ENCODE measurements at places on chromosomes 12 and 14.

DNA sequence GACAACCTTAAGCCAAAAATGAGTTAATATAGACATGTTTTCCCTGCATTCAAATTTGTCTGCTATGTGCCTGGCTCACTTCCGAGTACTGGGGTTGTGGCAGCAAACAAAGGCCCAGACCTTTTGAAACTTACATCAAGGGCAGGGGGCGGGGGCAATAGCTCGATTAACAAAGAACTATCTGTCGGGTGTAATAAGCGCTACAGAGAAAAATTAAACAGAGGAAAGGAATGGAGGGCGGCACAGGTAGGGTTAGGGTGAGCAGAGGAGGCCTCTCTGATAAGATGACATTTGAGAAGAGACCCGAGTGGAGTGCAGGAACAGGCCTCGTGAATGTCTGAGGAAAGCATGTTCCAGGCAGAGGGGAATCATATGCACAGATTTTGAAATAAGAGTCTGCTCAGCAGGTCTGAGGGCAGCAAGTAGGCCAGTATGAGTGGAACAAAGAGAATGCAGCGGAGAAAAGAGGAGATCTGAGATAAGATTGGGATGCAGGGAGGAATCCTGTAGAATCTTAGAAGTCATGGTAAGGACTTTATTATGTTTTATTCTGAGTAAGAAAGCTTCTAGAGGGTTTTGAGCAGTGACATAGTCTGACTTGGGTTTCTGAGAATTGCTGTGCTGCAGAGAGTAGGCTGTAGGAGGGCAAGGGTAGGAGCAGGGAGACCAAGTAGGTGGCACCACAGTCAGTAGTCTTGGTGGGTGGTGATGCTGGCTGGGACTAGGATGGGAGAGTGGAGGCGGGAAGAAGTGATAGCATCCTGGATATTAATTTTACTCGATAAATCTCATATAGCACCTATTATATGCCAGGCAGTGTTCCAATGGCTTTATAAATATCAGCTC is 52.6 kb downstream of the BICDL1 start:
- DNase-seq: no peak

DNA sequence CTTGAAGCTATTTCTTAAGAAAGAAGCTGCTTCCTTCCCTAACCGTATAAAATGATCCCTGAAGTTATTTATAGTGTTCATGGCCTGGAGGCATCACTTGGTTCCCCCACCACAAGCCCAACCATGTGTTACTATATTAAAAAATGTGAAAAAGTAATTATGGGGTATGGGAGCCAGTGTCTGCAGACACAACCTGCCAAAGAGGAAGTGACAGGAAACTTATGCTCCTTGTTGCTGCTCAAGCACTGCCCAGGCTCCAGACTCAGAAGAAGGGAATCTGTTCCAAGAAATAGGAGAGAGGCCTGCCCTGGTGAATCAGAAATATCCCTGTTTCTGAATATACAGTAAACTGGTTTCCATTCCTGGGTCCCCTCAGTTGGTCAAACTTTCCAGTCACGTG is 217.2 kb upstream of the BMP4 start:
- DNase-seq: peak; percentile 49

DNA sequence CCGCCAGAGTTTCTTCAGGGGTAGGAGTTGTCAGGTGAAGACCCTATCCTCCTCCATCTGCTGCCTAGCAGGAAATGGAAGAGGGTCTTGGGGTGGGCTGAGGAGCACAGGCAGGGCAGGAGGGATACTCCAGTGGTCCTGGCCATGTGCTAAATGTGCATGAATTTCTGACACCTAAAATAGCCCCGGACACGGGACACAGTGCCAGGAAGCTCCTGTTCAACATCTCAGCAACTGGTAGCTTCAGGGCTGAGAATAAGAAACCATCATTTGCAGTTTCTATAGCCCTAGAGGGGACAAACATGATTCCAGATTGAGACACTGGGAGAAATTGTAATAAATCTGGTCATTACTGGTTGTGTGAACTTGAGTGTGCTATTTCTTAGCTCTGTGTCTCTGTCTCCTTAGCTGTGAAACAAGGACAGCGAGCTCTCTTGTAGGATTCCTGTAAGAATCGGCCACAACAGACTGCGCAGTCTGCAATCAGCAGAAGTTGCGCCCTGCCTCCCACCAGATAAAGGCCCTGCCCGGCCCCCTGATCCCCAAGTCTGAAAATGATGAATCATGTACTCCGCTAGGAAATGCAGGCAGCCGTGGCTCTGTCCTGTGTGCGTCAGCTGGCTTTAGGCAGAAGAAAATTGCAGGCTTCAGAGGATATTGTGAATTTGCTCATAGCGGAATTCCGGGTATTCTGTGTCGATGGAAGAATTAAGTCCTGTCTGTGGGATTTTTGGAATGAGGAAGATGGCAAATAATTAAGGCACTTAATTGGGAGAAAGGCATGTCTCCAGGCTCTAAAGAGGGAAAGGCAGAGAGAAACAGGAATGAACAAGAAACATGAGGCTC is 35.2 kb upstream of the MEG3 start:
- DNase-seq: no peak

DNA sequence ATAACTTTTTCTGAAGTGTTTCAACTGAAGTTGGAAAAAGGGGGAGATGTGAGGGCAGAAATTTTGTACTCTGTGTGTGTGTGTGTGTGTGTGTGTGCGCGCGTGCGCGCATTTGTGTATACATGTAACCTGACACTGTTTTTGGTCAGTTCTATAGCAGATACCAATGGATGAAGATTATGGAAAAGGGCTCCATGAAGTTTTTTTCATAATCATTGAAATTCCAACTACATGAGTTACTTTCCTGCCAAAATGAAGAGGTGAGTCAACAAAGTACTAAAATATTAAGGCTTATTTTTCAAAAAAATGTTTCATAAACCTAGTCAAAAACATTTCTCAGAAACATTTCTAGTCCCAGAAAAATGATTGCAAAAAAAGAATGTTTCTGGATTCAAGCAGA is 25.7 kb upstream of the CERS5 start:
- no peak for DNase-seq

DNA sequence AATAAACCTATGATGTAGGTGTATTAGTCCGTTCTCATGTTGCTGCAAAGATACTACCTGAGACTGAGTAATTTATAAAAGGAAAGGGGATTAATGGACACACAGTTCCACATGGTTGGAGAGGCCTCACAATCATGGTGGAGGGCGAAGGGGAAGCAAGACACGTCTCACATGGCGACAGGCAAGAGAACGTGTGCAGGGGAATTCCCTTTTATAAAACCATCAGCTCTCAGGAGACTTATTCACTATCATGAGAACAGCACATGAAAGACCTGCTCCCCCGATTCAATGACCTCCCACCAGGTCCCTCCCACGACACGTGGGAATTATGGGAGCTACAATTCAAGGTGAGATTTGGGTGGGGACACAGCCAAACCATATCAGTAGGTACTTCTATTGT is 58.7 kb upstream of the DICER1 start:
- no peak for DNase-seq

- no peak for DNase-seq
Observed at GRCh38 chr12:117119592-117120198, 20.5 kb upstream of the TESC start.

DNA sequence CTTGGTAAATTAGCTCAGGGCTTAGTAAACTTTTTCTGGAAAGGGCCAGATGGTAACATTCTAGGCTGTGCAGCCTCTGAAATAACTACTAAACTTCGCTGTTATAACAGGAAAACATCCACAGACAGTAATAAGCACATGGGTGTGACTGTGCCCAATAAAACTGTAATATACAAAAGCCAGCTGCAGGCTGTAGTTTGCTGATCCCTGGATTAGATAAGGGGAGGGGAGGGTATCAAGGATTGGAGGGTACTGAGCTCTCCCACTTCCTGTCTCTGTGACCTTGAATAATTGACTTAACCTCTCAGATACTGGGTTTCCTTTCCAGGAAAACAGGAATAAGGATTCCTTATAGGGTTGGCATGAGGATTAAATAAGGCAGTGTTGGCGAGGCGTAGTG is 81.2 kb downstream of the CCDC60 start:
- DNase-seq: no peak

DNA sequence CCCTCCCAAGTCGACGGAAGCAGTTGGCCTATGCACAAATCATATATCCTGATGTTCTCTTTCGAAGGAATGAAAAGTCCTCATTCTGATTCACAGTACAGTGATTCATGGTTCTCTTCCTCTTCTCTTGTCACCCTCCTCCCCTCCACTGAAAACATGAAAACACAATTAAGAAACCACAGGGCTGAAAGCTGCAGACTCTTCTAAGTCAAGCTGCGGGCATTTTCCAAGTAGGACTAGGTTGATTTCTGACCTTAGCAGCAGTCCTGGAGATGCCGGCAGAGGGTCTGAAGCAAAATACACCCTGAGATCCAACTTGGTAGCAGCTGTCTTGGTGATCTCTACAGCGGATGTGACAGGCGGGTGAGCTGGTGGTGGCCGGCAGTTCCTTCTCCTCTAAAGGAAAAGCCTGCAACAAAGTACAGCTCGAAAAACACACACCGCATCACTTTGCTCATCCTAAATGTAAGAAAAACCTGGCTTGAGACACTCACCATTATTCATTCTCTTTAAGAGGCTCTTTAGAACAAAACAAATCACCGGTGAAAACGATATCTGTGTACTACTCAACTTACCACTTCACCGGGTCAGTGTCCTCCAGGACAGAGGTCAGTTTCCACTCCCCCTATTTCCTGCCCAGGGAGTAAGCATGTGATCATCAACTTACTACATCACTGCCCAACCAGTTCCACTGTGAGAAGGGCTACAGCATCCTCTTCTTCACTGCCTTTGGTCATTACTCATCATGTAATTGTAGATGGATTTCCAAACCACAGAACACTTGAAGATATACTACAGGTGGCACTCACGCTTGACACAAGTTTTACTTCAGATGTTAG is 6.0 kb downstream of the TMCC3 start:
- no peak for DNase-seq

GRCh38 chr12:3658327-3659163 is 94.4 kb downstream of the CRACR2A start:
- no peak for DNase-seq

DNA sequence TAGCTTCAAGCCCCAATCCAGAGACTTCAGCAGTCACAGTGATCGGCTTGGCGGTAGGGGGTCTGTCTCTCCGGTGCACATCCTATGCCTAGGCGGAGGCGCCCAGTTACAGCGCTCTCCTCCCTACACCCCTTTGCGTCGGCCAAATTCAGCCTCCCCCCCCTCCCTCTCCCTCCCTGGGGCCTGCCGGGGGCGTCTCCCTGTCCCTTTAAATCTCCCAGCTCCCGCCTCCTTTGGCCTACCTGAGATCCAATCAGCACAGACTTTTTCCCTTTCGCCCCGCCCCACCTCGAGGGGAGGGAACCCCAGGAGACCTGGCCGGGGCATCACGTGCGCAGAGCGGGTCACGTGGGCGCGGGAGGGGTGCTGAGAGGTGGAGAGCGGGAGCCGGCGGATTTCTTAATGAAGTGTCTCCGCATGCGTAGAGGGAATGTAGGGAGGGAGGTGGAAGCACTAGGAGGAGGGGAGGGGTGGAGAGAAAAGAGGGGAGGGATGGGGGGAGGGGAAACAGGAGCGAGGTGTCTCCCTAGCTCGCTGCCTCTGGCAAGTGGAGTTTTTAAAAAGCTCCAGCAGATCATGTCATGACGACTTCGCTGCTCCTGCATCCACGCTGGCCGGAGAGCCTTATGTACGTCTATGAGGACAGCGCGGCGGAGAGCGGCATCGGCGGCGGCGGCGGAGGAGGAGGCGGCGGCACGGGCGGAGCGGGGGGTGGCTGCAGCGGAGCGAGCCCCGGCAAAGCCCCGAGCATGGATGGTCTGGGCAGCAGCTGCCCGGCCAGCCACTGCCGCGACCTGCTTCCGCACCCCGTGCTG is at the start of gene HOXC13:
TSS of gene HOXC13 (plus strand) at position 506 of the 815 bp plus-strand sequence. CDS start at position 582, 76 bp downstream.
- no peak for DNase-seq

GRCh38 chr14:21711360-21711961 is 37.8 kb upstream of the OR4E1 start:
- no peak for DNase-seq

DNA sequence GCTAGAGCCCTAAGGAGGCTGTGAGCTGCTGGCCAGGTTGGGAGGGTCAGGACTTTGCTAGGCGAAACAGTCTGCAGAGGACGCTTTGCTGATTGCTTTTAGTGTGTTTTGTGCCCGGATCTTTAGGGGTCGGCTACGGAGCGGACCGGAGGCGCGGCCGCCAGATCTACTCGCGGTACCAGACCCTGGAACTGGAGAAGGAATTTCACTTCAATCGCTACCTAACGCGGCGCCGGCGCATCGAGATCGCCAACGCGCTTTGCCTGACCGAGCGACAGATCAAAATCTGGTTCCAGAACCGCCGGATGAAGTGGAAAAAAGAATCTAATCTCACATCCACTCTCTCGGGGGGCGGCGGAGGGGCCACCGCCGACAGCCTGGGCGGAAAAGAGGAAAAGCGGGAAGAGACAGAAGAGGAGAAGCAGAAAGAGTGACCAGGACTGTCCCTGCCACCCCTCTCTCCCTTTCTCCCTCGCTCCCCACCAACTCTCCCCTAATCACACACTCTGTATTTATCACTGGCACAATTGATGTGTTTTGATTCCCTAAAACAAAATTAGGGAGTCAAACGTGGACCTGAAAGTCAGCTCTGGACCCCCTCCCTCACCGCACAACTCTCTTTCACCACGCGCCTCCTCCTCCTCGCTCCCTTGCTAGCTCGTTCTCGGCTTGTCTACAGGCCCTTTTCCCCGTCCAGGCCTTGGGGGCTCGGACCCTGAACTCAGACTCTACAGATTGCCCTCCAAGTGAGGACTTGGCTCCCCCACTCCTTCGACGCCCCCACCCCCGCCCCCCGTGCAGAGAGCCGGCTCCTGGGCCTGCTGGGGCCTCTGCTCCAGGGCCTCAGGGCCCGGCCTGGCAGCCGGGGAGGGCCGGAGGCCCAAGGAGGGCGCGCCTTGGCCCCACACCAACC is 1.5 kb downstream of the HOXC6 start:
- DNase-seq: no peak

- DNase-seq: no peak
Observed at GRCh38 chr12:57815177-57816000, 3.1 kb downstream of the AVIL start.

DNA sequence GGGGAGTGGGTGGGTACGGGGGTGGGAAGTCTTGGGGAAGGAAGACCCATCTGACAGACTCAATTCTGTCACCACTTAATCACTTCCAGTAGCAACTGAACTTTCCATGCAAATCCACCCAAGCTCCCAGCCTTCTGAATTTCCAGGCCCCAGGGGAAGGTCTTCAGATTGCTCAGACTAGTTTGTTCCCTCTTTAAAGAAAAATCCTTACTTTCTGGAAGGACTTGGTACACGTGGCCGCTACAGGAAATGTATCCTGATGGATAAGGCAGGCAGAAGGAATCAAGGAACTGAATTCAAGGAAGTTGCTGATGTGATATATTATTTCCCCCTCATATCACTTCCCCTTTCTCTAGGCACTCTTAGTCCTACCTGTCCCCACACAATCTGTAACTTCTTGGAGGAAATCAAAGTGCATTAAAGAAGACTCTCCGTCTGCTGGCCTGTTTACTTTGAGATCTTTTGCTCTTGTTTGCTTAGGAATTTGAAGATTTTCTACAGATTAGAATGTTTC is 6.4 kb downstream of the NFKBIA start:
- DNase-seq: no peak

GRCh38 chr12:132384916-132385774 is 55.8 kb upstream of the GALNT9 start:
- DNase-seq: no peak
